OCI-LY7 (cell line): ENCODE measurements at places on chromosomes 5 and 9. TPM values are rescaled to one million over a fixed set of nuclear protein-coding genes. Genes with fewer than 3 reads are reported as not detected.
A peak's percentile ranks its signal among the peaks of the same experiment; 100 is the strongest.

PCDHB2 gene
- not detected in 2 replicates for total RNA-seq

AQP7 gene
- 1.4 and 2.2 TPM in 2 replicates for total RNA-seq

GRCh38 chr9:114738581-114739316 lies 56.8 kb upstream of the TEX48 start:
- peak; percentile 78 for DNase-seq

- DNase-seq: no peak
These were observed 87.5 kb downstream of the TRIM32 start for GRCh38 chr9:116774421-116775180.

GRCh38 chr5:36666274-36666673 lies 59.9 kb downstream of the SLC1A3 start:
- no peak for DNase-seq

- peak; percentile 92 for DNase-seq
These were observed 21.1 kb downstream of the UIMC1 start for GRCh38 chr5:176985516-176985915.
